Memory B cell (primary cell): ENCODE measurements at places on chromosomes 3 and 15.

- DNase-seq: no peak
Measured at GRCh38 chr15:75672646-75673425, 25.1 kb downstream of the SNX33 start.

DNA sequence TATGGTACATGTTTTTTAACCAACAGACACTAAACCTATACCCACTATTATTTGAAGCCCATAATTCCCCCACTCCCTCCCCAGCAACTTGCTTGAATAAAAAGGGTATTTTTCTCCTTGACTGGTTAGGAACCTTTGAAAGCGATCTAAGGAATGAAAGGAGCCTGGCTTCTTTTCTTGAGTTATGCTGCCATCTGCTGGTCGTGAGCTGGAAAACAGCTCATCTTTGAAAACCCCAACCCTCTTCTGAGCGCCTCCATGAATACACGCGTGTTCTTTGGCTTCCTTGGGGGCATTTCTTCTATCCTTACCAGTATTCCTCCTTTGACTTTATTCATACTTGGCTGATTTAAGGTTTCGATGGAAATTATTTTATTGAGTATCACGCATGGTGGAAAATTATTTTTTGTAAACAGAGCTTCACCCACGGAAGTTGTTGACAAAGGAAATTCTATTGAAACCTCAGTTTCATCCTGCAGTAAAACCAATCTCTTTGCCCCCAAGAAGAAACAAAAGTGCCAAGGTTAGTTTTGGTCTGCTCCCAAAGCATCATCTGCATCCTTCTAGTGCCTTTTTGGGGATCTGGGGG, 171.6 kb downstream of the SV2B start:
- DNase-seq: peak; percentile 45

DNA sequence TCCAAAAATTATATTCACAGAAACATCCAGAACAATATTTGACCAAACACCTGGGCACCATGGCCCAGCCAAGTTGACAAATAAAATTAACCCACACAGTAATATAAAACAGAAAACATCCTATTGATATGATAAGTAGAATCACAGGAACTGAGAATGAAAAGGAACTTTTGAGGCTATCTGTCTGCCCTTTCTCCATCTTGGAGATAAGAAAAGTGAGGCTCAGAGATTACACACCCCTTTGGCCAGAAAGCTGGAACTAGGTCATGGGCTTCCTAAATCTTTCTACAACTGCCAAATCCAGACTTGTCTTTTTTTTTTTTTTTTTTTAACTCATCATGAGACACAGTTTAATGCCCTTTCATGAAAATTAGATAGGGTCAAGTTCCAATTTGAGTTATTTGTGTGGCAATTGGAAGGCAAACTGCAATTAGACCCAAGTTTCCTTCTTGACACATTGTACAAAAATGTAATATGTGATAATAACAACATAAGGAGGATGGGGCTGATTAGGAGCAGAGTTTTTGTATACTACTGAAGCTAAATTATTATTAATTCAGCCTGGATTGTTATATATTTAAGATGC, 137.2 kb downstream of the RPL22L1 start:
- no peak for DNase-seq

DNA sequence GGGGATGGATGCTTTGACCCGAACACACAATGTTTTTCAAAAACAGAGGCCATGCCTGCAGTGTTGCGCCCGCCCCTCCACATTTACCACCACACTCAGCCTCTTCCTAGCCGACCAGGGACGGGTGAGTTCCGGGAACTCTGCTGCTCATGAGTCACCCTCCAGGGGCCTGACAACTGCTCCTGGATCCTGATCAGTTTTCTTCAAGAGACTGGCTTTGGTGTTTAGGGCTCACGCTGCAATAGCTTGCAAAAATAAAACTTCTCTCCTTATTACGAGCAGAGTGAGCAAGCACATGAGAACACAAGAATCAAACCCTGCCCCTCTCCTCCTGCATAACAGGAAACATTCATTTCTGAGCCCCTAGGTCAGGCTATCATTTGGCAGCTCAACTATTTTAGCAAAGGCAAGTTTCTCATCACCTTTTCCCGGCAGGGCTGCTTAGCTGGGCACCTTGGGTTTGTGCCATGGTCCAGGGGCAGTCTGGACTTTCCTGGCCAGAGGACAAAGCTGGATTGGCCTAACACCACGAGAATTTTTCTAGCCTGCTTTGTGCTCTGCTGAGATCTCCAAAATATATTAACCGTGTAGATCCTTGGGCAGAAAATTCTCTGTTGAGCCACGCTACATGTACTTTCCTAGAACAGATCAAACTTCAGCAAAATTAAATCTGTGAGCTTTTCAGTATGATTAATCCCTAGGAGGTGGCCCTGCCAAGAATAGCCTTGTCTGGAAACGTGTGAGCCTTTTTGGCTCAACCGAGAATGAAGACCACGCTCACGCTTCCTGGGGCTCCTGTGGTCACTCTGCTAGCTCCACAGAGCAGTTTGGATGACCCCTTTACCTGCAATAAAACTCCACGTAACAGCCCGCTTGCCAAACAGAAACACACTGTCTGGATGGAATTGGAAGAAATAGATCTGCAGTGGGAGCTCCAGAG, 52.7 kb upstream of the SPATA12 start:
- DNase-seq: no peak

DNA sequence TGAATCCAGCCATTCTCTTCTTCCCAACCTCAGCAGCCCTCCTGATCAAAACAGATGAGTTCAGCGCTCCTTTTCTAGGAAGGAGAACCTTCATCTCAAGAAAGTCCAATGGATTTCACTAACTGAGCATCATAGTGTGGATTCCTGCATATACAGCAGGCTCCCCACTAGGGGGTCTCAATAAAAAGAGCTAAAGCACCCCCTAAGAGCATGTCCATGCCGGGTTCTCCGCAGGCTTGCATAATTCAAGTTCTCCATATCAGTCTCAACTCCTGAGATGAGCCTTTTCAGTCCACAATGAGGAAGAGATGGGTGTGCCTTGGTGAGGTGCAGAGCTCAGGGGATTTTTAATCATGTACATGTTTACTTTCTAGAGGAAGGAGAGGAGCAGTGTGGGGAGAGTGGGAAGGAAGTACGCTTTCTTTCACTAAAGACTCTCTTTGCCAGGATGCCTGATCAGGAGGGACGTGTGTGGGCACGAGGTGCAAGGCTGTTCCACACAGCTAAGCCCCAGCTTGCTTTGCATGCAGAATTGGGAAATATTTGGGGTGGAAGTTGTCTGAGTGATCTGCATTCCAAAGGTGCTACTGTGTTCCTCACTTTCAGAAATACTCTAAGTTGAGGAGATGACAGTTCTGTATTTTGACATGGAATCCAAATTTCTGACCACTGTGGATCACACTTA, 563.5 kb downstream of the OCA2 start:
- no peak for DNase-seq

- no peak for DNase-seq
Measured at GRCh38 chr15:88077296-88078020, 179.1 kb downstream of the NTRK3 start.

GRCh38 chr3:51937611-51938450, 3.9 kb downstream of the RRP9 start:
- DNase-seq: no peak

- DNase-seq: no peak
Measured at GRCh38 chr3:4613366-4613765, 120.2 kb downstream of the ITPR1 start.

DNA sequence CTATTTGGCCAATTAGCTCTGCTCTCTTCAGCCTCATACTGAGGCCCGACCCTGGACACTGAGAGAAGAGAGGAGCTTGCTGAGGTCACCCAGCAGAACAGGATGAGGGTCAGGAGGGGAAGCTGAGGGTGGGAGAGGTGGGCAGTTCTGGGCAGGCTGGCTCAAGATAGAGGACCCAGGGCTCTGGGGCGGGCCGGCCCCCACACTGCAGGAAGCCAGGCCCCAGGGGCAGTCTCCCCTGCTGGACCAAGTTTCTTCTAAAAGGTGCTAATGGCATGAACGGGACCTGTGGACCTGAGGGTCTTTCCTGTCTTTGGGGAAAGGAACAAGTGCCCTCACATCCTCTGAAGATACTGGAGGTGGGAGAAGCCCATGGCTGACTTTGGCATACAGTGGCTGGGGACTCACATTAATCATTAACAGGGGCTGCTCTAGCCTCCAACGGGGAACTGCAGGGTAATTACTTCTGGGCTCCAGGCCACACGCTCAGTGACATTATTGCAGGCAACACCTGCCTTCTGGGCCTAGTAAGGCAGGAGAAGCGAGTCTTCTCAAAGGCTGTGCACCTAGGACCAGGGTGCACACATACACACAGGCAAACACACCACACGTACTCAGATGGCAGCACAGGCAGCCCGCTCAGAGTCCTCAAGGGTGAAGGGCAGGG, 10.6 kb downstream of the HCN4 start:
- DNase-seq: no peak

GRCh38 chr15:77044228-77045042, 26.5 kb downstream of the TSPAN3 start:
- DNase-seq: peak; percentile 9

DNA sequence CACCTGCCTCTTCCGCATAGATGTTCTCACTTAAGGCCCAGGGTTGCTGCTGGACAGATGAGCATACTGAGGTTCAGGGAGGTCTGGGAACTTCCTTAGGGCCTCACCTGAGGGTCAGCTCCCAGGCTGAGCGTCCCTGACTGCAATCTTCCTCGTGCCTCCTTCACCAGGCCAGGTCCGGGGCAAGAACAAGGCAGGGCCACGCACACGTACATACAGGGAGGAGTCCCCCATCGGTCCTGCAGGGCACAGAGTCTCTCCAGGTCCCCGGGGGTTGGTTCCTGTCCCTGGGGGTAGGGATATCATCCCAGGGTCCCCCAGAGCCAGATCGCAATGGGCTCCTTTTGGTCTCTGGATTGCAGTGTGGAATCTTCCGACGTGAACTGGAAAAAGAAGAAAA, 130.1 kb downstream of the LRRK1 start:
- no peak for DNase-seq

- DNase-seq: no peak
Measured at GRCh38 chr3:78804251-78805037, 963.4 kb downstream of the ROBO1 start.
